ENCODE measurements at places on chromosomes 2 and 18.

GRCh38 chr2:189221811-189222467, 42.4 kb upstream of the COL5A2 start:
- no peak for DNase-seq

- no peak for DNase-seq
Measured at GRCh38 chr2:191316246-191316994, 71.2 kb downstream of the MYO1B start.

- DNase-seq = no peak
Measured at GRCh38 chr2:168375195-168375798, 80.8 kb upstream of the CERS6 start.

GRCh38 chr2:46666044-46666679, 186.8 kb downstream of the TMEM247 start:
- peak; percentile 50 for DNase-seq

DNA sequence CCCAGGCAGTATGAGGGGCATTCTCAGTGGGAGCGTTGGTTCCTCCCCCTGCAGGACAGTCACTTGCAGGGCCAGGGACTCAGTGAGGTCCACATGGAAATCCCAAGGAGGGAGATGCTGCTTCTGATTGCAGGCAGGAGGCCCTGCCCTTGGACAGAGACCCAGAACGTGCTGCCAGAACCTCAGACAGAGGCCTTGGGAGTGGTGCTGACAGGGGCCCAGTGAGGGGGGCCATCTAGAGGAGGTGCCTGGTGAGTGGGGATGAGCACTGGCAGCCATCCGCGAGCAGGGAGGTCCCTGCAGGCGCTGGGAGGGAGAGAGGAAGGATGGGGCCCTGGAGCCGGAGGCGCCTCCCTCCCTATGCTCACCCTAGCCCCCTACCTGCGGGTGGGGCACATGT, 133.1 kb downstream of the DYSF start:
- no peak for DNase-seq

DNA sequence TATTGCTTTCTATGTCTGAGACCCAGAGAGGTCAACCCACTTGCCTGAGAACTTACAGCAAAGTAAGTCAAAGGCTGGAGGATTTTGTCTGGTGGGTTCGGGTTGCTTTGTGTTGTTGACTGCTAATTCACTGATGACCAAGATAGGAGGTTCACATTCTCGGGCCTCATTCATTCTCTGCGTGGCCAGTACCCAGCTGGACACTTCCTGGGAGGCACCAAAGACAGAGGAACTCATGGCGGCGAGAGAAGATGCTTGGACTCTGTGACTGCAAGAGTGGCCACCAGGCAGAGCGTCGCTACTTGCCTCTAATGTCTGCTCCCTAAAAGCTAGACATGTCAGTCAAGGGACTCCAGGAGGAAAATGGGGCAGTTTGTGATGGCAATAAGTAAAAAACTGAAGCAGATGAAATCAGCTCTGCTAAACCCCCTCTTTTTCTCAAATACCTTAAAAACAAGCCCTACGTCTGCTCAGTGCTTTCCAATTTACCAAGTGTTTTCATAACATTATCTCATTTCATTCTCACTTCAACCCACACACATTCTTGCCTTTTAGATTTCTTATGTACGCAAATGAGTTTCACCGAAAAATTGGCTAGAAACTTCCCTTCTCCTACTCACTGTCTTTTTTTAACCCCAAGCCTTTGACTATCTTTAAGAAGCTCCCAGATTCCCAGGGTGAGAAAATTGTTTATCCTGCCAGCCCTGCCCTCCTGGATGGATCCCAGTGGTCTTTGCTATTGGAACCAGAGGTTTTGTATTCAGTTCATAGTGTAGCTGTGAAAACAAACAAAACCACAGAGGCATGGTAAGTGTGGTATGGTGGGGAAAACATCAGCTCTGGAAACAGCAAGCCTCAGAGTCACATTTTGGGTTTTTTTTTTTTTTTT, 4.9 kb upstream of the LBH start:
- no peak for DNase-seq

DNA sequence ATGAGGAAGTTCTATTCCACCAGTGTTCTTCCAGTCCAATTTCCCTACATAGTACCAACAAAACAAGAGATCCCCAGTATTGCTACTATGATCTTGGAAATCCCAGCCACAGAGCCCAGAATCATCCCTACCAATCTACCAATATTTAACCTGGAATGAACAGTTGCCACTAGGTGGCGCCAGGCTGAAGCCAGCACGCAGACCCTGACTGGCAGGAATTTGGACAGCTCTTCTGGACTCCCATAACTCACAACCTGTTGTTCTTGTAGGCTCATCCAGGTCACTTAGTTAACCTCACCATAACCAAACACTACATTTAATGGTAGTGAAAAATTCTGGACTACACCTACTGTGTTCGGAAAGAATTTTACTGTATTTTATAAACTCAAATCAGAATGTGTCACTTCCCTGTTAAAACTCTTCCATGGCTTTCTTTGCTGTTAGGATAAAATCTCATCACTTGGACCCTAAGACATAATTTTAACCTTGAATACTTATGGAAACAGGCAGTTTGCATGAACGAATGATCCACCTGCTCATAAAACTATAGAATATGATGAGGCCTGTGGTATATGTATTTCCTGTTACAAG, 59.8 kb upstream of the SLC38A11 start:
- DNase-seq = peak; percentile 62

- no peak for DNase-seq
Measured at GRCh38 chr2:175624785-175625184, 377.3 kb downstream of the LNPK start.

DNA sequence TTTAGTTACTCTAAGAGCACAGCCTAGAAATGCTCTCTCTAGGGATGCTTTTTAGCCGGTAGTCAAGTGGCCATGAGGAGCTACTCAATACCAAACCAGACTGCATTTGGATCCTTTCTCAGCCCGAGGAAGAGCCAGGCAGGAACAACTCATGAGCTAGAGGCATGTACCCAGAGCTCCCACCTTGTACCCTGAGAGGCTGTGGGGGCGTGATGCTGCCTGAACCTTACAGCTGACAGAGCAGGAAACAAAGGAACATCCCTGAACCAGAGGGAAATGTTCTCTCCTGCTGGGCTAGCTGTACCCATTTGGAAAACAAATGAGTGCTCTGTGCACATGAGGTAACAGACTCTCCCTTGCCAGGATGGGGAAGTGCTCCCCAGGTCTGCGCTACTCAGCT, 131.6 kb downstream of the OSR1 start:
- no peak for DNase-seq

DNA sequence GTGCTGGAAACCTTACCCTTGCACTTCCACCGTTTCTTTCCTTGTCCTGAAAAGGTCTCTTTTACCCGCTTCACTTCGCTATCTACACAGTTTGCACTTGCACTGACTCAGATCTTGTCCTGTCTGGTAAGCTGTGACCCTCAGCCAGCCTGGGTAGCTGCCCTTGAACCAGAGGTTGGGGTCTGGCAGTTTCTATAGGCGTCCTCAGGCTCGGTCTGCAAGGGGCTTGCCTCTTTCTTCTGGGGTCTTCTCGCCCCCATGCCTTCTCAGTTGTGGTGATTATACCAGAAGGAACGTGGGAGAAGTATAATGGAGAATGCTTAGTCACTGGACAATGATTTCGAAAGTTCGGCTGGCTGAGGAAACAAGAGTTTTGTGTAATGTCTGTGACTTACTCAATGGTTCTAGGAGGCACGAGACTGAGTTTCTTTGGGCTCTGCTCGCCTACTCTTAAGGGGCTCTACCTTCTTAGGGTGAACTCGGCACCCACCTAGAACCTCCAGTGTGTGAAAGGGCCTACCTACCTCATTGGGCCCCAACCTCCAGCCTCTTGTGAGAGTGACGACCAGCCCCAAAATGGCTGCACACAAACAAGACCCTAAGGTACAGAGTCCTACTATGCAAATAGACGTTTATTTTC, 6.9 kb upstream of the STAT1 start:
- DNase-seq = peak; percentile 24

DNA sequence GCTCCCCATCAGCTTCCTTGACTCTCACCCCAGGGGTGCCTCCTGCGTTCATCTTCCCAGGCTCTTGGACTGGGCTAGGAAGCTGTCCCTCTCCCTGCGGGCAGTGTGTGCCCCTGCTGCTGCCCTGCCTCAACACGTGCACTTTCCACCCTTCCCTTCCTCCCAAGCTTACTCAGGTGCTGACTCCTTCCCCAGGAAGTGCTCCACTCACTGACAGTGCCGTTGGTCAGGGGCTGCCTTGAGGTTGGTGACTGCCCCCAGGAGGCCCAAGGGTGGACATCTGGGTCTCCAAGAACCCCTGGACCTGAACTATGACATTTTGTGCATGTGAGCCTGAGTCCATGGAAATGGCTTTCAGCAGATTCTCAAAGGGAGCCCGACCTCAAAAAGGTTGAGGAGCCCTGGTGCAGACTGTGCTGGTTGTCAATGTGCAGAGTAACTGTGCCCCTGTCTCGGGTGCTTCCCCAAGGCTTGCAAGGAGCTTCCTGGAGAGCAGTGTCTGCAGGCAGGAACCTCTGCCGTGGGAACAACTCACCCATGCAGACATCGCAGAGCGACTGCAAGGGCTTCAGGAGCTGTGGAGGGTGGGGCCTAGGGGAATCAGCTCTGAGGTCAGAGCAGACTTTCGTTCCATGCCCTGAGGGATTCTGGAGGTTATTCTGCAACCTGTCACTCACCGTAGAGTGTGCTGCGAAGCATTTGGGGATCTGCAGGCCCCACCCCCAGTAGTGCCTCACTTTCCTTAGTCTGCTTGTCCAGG, 116.5 kb upstream of the MCFD2 start:
- DNase-seq = no peak

DNA sequence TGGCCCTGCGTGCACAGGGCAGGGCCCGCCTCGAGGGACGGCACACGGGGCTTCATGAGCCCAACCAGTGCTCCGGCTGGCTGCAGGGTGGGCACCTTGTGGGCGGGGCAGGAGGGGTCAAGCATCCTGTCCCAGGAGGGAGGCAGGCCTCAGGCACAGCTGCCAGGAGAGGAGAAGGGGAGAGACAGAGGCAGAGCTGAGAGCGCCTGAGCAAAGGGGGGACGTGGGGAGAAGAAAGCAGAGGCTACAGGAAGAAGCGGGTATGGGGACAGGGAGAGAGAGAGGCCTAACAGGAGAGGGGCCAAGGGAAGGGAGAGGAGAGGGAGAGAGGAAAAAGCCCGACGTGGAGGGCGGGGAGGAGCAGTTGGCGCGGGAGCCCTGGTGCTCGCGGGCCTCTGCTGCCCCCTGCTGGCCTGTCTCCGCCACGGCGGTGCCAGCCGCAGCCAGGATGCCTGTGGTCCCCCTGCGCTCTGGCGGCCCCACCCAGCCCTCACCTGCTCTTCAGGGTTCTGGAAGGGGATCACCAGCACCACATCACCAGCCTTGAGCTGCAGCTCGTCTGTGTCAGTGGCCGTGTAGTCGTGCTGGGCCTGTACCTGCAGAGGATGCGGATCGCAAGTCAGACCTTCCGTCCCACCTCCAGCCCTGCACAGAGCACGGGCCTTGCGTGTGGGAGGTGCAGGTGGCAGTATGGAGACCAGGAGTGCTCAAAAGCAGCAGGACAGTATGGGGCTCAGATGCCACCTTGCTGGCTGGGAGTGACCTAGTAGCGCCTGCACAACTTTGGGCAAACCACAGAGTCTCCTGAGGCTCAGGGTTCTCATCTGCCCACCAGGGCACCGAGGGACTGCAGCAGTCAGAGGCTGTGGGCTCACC, 56.8 kb downstream of the BIN1 start:
- DNase-seq = peak; percentile 50

DNA sequence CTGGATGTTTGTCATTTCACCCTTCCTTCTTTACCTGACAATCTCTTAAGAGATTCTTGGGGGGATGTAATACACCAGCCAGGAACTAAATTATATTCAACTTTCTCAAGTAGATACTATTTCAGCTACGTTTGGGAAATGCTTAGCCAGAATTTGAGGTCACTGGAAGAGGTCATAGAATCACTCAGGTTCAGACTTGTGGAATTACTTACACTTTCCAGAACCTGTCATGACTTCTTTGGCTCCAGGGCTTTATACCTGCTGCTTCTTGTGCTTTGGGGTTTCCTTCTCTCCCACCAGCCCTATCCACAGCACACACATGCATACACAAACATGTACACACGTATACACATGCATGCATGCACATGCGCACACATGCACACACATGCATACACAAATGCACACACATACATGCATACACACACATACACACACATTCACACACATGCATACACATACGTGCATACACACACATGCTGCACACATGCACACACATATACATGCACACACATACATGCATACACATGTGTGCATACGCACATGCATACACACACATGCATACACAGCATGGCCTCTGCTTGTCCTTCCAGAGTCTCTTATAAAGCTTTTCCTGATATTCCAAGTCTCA, 23.5 kb upstream of the ANXA4 start:
- no peak for DNase-seq

DNA sequence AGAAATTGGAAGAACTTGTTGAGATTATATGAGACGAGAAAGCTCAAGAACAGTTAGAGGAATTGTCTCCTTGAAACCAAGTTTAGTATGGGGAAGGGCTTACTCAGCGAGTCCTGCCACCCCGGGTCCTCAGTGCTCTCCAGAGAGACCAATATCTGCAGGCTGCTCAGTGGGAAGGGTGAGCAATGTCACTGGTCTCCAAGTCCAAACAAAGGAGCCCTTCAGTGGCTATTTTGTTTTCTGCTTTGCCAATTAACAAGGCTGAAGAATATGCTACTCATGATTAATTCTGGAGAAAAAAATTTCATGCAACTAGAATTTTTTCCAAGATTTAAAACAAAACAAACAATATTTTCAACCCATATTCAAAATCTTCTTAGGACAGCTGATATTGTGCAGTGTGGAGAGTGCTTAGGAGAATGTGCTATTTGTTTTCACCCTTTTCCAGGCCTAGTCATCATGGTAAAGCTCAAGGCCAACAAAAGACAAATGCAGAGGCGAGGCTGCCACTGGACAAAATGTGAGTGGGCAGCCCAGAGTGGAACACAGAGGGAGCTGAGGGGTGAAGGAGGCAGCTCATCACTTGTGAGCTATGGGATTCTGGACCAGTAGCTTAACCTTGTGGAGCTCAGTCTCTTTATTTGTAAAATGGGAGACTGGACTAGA, 83.8 kb upstream of the TMEM17 start:
- no peak for DNase-seq

GRCh38 chr2:108243566-108243965, 3.8 kb downstream of the SULT1C3 start:
- DNase-seq = no peak

DNA sequence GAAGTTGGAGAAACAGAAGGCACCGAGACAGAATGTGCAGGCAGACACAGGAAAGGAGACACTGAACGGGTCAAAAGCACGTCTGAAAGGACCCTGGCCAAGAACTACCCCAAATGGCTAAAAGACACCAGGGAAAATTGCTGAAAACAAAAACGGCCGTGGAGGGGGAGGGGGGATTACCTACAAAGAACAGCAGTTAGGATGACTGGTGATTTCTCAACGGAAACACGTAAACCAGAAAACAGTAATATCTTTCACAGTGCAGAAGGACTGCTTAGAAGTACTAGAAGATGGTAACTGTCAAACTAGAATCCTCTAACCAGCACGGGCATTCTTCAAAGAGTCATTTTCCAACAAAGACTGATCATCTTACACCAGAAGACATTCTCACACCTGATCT, 142.6 kb downstream of the HDAC4 start:
- no peak for DNase-seq

Data from NCI-H524 (cell line).